ENCODE measurements at places on chromosomes 4 and X. TPM values are rescaled to one million over a fixed set of nuclear protein-coding genes. Genes with fewer than 3 reads are reported as not detected.

DMRTC1B gene
- not detected for total RNA-seq

GLRA2 gene
- not detected for total RNA-seq

NR0B1 gene
- not detected for total RNA-seq

MTHFD2L gene
- 13.9 TPM for total RNA-seq

ENPEP gene
- 20.4 TPM for total RNA-seq

GUCY1B1 gene
- 8.6 TPM for total RNA-seq

LRCH2 gene
- total RNA-seq: 10.6 TPM

C1QTNF7 gene
- 5.8 TPM for total RNA-seq

- DNase-seq: no peak
Observed at GRCh38 chr4:138275216-138275615, 33.1 kb upstream of the SLC7A11 start.

DNA sequence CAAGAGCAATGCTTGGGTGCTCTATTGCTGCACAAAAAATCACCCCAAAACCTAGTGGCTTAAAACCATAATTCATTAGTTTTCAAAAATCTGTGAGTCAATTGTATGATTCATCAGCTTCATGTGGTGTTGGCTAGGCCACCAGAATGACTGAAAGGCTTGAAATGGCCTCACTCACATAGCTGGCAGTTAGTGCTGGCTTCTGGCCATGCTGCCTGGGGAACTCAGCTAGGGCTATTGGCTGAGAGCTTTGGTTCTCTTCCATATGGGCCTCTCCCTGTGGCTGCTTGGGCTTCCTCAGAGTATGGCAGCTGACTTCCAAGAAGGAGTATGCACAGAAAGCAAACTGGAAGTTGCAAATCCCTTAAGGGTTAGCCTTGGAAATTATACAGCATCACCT, 3.1 kb upstream of the MTMR1 start:
- no peak for DNase-seq

DNA sequence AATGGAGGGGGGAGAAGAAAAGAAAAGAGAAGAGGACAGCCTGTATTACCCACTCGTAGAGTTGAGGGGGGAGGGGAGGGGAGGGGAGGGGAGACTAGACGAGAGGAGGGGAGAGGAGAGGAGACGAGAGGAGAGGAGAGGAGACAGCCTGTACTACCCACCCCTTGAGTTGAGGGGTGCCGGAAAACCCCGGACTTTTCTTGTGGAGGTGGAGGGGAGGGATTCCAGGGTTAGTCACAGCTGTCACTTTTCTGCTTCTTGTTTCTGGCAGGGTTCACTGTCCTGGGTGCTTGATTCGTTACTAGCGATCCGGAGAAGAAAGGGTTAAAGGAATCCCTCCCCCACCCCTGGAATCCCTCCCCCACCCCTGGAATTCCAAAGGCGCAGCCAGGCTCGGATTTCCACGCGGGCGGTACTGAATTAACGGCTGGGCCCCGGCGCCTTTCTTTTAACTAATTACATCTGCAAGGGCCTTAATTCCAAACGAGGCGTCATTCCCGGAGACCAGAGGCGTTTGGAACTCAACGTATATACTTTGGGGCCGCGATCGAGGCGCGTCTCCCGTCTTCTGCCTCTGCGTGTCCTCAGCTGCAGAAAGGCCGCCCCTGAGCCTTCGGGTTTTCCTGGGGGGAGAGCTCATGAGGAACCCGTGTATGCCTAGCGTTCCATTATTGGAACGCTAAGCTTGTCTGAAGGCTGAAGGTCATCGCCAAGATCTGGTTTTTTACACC, 20.1 kb upstream of the CSF2RA start:
- DNase-seq: no peak

- DNase-seq: no peak
Observed at GRCh38 chrX:48940404-48940955, 16.9 kb downstream of the OTUD5 start.

GRCh38 chr4:108314900-108315589, 146.3 kb upstream of the LEF1 start:
- DNase-seq: no peak

- no peak for DNase-seq
Observed at GRCh38 chr4:13455411-13455810, 28.7 kb downstream of the RAB28 start.

DNA sequence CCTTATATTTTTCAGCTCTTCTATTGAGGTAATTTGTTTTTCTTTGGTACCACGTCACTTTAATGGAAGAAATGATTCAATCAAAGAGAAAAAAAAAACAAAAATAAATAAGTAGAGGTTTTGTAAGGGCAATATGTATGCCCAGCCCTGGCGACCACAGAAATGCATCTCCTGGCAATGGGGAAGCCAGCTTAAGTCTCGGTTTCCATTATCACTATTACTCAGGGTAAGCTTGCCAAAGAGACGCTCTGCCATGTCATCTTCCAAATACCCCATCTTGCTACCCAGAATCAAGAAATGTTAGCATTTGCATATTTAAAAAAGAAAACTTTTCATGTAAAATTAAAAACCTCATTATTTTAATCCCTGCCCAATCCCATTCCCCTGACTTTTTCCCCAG, 68.8 kb downstream of the FAM47C start:
- no peak for DNase-seq

- no peak for DNase-seq
Observed at GRCh38 chr4:82905205-82905604, 4.7 kb downstream of the THAP9 start.

DNA sequence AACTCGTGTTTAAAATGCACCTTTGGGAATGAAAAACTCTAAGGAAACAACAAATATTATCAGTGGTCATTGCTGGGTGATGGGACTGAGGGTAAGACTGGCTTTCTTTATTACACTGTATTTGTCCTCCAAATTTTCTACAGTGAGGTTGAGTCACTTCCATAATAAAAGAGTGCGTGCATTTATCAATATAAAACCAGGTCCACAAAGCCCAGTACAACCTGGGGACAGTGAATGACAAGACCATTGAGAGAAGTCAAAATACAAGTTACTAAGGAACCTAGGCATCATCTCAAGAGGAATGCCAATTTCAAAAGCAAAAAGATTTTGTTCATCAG, 76.4 kb downstream of the MAGED4 start:
- DNase-seq: no peak

- no peak for DNase-seq
Observed at GRCh38 chr4:169275180-169275579, 4.4 kb upstream of the SH3RF1 start.

GRCh38 chr4:62656006-62656405, 1455.9 kb downstream of the ADGRL3 start:
- DNase-seq: no peak

DNA sequence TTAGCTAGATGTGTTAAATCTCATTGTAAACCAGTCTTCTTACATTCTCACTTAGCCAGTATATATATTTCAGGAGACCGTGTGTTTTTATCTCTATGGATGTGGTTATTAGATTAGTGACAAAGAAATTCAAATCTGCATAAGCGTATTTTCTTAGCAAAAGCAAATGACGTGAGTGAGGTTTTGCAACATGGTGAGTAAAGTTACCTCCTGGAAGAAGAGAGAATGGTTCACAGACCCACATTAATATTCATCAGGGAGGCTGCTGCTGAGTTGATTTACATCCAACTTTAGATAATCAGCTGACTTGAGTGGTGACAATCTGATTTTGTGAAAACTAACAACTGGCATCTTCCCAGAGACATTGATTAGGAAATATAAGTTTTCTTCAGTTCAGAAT, 589.9 kb upstream of the GALNT7 start:
- DNase-seq: no peak

All from omental fat pad (tissue), 4 donors.